CD8-positive, alpha-beta T cell (primary cell): ENCODE measurements at places on chromosomes 12 and 14.

DNA sequence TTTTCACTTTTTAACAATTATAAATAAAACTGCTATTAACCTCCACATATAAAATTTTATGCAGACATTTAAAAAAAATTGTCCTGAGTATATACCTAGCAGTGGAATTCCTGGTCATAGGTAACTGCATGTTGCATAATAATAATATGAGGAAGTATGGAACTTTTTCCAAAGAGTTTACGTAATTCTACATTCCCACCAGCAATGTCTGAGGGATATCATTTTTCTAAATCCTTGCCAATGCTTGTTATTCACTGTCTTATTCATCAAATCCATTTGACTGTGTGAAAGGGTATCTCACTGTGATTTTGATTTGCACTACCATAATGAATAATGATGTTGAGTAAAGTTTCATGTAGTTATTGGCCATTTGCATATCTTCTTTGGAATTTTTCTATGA, 393.8 kb downstream of the LRFN5 start:
- no peak for DNase-seq

DNA sequence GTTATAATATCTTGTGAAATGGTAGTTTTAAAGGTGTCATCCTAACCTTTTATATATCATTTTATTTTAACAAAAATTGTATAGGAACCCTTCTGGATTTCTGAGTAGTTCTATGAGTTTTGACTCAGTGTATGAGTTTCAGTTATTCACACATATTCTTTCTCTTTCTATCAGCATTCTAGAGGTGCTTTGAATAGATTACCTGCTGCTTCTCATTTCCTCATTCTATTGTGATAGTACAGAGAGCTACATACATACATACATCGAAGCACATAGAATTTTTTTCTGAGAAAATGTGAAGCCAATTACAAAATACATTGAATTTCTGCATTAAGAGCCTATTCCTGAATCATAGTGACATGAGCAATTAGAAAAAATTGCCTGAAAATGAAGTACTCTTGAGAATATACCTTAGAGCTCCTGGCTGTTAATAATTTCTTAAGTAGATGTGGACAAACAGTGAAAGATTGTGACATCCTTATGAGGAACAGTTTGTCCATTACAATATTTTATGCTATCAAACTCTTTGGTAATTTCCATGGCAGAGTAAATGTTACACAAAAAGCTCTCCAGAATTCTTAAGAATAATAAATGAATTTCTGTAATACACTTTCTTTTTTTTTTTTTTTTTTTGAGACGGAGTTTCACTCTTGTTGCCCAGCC, 556.6 kb downstream of the TRHDE start:
- no peak for DNase-seq

- DNase-seq: no peak
Measured at GRCh38 chr12:104105461-104105860, 32.5 kb downstream of the NFYB start.

GRCh38 chr12:34625116-34625515, 602.8 kb downstream of the ALG10 start:
- DNase-seq: no peak

- DNase-seq: no peak
Measured at GRCh38 chr12:81596558-81596957, 162.6 kb downstream of the PPFIA2 start.

DNA sequence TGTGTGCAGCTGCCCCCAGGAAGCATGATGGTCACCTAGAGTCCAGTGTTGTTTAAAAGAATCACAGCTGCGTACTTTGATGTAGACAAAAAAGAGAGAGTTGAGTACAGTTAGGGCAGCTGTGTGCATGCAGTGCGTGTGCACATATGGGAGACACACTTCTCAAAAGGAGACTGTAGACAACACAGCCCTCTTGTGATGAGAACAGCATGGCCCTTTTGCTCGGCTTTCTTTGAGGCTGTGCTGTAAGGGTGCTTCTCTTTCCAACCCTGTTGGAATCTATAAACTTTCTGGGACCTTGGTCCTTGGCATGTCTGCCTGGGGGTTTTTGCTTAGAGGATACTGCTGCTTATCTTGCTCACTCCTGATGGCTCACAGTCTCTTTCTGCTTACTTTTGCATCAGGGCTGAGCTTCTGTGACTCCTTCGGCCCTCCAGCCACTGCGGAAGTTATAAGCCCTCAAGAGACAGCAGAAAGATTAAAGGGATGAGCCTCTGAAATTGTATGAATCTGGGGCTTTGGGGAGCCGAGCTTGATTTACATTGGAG, 102.9 kb downstream of the DYRK2 start:
- DNase-seq: no peak

DNA sequence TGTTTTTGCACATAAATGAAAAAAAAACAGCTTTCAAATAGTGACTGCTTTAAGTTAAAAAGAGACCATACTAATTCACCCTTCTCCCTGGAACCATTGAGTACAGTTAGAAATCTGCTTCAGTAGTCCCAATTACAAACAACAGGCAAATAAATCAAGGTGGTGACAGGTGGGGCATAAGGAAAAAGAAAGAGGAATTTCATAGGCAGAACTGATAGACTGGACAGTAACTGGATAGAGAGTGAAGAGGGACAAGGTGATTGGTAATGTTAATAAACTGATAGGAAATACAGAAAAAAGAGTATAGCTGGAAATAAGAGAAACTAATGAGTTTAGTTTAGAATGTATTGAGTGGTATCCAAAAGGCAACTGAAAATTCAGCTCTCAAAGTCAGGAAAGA, 56.0 kb downstream of the SLC41A2 start:
- DNase-seq: no peak

GRCh38 chr14:100896369-100897060, 7.0 kb downstream of the RTL1 start:
- no peak for DNase-seq

DNA sequence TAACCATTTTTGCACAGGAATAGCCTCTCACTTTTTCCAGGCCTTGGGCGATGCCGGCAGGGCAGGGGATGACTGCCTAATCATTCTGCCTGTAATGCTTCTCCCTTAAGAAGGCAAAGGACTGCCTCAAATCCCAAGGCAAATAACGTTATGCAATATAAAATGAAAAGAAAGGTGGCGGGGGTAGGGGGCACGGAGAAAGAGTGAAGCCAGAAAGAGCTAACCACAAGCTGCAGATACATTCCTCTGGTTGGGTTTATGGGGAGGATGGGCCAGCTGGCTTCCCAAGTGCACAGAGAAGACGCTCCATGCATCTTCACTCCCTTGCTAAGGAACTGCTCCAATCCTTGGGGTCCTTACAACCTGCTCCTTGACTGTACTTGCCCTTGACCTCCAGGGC, 229.5 kb downstream of the FOXN3 start:
- DNase-seq: no peak

DNA sequence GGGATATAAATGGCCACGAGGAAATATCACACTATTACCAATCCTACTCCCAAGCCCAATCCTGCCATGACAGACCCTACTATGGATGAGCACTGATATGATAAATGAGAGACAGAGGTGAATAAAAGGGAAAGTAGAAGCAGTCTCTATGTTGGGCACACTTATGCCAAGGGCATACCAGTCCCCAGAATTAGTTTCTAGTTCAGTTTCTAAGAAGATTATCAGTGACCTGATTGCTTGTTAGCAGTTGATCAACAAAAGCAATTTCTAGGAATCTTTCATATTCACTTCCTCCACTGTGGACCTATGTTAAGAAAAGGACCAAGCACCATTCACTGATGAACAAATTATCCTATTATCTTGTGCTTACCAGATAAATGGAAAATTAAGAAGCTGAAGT, 20.0 kb downstream of the SCAF11 start:
- DNase-seq: no peak

DNA sequence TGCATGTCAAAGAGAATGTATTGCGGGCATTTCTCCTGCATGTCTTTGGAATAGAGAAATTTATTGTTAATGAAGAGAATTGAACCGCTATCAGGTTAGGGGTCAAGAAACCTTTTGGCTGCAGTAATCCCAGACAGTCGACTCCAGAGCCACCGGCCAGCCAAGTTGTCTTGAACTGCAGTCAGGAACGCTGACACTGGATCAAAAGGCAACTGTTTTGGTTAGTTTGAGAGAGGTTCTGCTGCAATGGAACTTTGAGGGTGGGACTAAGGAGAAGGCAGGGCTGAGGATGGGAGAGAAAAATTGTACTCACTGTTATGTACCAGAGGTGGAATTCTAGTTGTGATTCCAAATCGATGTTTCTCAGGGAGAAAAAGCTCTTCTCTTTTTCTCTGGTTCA, 28.2 kb downstream of the PPFIBP1 start:
- no peak for DNase-seq

DNA sequence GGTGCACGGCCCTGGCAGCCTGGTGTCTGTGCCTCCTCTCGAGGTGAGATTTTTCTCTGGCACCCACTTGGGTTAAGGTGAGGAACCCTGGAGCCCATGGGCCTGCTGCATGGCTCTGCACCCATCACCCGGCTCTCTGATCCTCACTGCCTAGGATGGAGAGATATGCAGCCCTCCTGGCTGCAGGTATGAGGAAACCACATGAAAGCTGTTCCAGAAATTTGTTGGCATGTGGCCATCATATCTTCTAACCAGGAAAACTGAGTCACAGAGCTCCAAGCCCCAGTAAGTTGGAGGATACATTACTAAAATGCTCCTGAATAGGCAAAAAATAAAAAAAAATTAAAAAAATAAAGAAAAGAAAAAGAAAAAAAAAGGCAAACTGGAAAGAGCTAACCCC, 39.3 kb upstream of the DDX11 start:
- no peak for DNase-seq

DNA sequence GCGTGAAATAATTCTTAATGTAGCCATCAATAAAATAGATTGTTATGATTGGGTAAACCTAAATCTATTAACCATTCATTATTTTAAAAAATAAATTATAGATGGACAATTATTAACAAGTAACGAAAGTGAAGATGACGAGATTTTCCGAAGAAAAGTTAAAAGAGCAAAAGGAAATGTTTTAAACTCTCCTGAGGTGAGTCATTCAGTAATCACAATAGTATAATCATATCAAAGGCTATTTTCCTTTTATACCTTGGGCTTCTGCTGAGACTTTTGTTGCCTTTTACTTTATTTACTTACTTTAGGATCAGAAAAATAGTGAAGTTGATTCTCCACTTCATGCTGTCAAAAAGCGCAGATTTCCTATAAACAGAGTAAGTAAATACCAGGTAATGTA, 45.6 kb downstream of the FANCM start:
- DNase-seq: no peak

GRCh38 chr12:31951008-31951407, 8.2 kb upstream of the RESF1 start:
- no peak for DNase-seq

DNA sequence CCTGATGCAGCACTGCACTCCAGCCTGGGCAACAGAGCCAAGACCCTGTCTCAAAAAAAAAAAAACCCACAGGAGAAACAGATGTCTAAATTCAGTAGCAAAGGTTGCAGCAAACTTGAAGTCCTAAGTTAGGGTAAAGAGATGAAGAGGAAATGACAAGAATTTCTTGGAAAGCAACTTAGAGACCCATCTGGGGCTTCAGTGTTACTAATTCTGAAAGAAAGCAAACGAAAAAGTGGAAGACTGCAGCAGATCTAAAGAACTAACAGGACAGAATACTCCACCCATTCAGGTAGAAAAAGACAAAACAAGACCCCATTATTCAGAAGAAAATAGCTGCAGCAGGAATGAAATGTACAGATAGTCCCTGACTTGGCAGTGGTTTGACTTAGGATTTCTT, 31.9 kb downstream of the RESF1 start:
- DNase-seq: no peak

- DNase-seq: no peak
Measured at GRCh38 chr12:132631666-132632065, 13.1 kb downstream of the P2RX2 start.

DNA sequence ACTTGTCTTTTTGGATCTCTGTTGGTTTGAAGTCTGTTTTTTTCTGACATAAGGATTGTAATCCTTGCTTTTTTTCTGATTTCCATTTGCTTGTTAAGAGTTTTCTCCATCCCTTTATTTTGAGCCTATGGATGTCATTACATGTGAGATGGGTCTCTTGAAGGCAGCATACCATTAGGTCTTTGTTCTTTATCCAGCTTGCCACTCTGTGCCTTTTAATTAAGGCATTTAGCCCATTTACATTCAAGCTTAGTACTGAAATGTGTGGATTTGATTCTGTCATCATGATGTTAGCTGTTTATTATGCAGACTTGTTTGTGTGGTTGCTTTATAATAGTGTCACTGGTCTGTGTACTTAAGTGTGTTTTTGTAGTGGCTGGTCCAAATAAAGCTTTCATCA, 100.0 kb downstream of the CCDC91 start:
- DNase-seq: peak; percentile 6

GRCh38 chr12:54937376-54937775, 47.2 kb downstream of the TESPA1 start:
- DNase-seq: no peak
